ENCODE measurements at places on chromosomes 7 and 10.
A peak's percentile ranks its signal among the peaks of the same experiment; 100 is the strongest.

DNA sequence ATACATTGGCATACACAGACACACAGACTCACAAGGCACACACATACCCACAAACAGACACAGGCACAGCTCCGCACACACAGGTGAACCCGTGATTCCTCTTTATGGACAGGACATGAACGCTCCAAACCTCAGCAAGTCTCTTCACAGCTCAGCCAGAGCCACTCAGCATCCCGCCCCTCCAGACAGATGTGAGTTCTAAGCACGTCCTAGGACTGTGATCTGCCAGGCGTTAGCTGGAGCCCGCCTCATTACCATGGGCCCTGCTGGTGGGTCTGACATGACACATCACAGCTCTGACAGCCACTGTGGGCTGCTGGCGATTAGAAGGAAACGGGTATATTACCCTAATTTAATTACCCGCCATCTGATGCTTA, 176.7 kb upstream of the PPP2R2D start:
- no peak for DNase-seq

- peak; percentile 6 for DNase-seq
Observed at GRCh38 chr10:71383972-71384687, 12.6 kb upstream of the CDH23 start.

- DNase-seq, result no peak
Observed at GRCh38 chr7:136150311-136150710, 173.2 kb upstream of the MTPN start.

- no peak for DNase-seq
Observed at GRCh38 chr7:147008530-147008929, 891.9 kb downstream of the CNTNAP2 start.

- no peak for DNase-seq
Observed at GRCh38 chr7:28933846-28934320, 24.2 kb downstream of the TRIL start.

- DNase-seq, result no peak
Observed at GRCh38 chr10:78931321-78932053, 137.3 kb upstream of the ZMIZ1 start.

DNA sequence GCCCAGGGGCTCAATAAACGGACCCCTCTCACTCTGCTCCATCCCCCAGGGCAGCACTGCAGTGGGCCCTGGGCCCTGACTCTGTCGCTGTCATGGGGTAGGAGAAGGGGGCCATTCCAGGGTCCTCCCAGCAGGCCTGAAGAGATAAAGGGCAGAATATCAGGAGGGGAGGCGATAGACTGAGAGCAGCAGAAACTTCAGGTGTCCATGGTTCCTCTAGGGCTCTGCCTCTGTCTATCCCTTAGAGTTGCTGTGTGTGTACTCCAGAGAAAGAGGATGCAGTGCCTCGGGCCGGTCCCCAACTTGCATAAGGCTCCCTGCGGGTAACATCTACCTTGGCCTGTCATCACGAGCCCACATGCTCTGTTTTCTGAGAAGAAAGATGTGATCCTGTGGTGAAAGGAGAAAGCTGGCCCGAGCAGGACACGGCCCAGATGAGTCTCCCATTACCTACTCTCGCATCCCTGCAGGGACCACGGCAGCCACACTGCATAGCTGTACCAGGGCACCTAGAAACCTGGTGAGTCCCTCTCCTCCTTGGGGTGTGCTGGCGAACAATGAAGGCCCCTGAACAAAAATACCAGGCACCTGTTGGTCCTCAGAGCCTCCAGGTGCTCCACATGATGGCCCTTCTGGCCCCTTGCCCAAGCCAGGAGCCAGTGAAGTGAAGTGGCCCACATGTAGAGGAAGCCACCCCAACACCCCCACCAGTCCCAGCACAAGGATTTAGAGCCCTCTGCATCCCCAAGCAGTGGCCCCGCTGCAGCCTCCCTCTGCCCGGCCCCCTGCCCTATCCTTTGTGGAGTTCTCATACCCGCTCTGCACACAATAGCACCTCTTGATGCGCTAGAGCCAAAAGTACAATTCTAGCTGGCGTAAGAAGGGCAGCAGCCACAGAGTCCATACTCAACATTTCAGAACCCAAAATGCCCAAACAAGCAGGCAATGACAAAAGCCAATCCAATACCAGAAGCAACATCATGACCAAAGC, 106.8 kb downstream of the ARHGAP22 start:
- no peak for DNase-seq

DNA sequence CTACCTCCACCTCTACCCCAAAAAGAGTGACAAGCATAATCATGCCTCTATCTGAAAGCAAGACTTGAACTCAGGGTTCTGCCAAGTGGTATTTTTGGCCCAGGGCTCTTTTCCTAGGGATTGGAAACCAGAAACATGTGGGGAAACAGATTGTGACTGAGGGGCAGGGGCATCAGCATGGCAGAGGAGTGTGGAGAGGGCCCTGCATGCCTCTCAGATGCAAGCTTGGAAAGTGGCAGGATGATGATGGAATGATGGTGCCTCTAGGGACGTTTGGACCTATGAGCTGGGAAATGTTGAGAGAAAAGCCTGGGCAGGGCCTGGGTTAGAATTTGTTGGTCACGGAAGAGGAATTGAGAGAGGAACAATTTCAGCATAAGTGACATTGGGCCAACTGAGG, 78.4 kb upstream of the LEP start:
- no peak for DNase-seq

GRCh38 chr10:3123571-3124411, 48.8 kb downstream of the PITRM1 start:
- DNase-seq, result no peak

- DNase-seq, result peak; percentile 12
Observed at GRCh38 chr10:49700997-49701396, 21.5 kb downstream of the C10orf53 start.

DNA sequence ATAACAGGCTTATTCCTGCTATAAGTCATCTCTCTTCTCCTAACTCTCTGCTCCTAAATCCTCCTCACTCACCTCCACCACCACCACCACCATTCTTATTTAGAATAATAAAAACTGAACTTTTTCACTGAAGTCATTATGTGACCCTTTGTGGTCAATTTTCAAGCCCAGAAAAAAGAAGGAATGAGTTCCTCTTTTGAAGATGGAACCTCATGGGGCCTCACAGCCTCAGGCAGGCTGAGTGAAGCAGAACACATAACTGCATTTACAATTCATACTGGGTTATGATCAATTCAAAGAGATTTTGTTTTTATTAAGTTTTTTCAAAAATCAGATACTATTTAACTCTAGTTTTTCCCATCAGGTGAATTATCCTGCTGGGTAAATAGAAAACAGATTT, 29.8 kb downstream of the PNLIPRP3 start:
- DNase-seq, result no peak

DNA sequence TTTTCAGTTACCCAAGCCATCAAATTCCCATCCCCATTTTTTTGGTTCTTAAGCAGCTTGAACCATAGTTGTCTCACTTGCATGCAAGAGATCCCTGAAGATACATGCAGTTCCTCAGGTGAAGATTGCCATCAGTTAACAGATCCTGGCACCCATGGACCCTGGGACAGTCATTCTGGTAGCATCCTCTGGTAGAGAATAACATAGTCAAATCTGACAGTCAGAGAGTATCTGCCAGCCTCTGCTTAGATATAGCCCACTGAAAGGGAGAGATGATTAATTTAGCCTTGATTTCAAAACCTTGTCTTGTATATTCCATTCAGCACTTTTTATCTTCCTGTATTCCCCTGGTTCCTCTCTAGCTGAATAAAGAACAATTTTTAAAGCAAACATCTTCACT, 280.4 kb downstream of the KCNMA1 start:
- no peak for DNase-seq

DNA sequence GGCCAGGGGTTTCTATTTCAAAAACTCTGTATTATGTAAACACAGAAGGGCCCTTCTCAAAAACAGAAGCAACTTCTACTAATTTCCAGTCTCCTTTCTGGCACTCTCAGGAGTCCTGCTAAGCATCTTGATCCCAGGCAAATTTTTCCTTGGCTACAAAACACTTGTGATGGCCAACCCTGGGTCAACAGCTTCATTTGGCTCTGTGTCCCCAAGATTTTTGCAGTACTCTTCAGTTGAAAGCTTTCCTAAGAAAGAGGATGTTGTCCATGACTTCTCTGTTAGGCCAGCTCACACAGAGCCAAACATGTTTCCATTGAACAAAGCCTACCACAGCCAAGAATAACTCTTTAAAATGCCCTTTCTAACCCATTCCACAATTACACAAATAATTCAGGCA, 99.0 kb upstream of the EGR2 start:
- DNase-seq, result no peak

DNA sequence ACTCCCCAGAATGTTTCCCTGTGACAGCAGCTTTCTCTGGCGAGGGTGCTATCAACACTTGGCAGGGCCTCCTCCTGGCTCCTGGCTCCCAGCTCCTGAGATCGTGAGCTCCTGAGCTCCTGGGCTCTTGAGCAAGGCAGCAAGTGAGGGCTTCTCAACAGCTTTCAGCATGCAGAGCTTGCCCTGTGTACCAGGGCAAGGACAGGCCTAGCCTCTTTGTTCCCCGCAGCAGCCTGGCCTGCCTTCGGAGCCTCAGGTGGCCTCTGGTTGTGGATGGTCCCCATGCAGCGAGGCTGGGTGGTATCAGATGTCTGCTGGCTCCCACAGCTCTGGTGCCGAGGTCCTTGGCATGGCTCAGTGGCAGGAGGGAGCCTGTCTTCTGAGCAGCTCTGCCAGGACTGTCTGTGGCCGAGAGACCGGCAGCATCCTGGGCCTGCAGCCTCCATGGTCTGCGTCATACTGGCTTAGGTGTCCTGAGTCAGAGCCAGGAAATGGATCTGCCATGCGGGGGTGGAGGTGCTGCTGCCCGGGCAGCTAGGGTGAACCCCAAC, 44.2 kb downstream of the ZMIZ1 start:
- no peak for DNase-seq

DNA sequence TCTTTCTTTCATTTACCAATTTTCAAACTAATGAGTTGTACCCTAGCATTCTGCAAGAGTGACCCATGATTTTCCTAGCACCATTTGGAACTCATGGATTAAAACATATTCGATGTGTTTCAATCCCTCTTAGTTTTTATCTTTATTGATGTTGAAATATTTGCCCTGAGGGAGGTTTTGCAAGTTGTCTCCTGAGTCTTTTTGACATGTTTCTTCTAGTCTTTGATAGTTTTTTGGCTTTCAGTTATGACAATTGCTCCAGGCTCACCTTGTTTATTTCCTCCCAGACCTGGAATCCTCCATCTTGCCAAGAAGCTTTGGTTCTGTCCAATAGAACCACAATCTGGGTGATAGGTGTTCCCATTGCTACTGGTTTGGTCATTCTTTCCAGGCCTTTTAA, 327.8 kb downstream of the WDR11 start:
- no peak for DNase-seq

GRCh38 chr7:80644054-80644453, 5.6 kb downstream of the CD36 start:
- DNase-seq, result no peak

DNA sequence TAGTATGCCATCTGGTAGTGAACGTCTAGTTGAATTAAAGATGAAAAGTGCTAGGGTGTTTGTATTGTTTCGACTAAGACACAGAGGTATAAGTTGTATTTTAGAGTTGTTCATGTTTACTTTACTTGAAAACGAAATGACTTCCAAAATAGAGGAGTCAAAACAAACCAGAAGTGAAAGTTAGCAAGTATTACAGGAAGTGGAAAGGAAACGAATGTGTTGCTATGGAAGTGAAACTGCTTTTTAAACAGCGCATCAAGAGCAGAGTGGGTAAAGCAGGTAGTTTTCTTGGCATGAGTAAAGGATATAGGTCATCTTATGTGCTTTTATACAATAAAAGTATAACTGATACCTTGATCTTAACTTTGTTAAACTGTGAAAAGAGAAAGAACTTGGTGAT, 20.0 kb upstream of the GALNTL5 start:
- no peak for DNase-seq

- no peak for DNase-seq
Observed at GRCh38 chr10:78829565-78829964, 239.2 kb upstream of the ZMIZ1 start.

DNA sequence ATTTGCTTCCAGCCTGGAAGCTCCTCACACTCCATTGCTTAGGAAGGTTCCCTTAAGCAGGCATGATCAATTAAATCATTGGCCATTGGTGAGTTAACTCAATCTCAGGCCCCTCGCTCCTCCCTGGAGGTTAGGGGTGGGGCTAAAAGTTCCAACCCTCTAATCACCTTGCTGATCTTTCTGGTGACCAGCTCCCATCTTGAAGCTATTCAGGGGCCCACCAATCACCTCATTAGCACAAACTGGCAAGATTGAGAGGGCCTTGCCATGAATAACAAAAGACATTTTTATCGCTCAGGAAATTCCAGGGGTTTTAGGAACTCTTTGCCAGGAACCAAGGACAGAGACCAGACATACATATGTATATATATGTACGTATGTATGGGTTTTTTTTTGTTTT, 58.4 kb downstream of the AGK start:
- DNase-seq, result no peak

DNA sequence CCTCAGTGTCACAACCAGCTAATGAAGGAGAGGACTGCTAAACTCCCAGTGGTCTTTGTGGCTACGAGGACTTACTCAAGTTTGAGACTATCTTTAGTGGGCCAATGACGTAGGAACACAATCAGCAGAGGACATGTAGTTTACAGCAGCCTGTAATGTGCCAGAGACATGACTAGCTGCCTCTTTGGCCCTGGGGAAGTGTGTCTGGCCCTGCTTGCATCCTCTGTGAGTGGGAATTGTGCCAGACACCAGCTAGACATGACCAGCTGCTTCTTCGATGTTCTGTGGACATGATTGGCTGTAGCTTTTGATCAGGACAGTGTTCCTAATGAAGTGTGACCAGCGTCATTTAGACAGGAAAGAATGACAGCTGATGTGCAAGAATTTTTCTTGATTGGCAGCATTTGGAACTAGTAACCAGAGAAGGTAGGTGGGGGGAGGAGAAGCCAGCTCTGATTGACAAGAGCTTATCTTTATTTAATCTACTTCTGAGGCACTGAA, 141.7 kb downstream of the AUTS2 start:
- DNase-seq, result no peak

GRCh38 chr7:77293046-77293445, 93.4 kb upstream of the FGL2 start:
- no peak for DNase-seq

DNA sequence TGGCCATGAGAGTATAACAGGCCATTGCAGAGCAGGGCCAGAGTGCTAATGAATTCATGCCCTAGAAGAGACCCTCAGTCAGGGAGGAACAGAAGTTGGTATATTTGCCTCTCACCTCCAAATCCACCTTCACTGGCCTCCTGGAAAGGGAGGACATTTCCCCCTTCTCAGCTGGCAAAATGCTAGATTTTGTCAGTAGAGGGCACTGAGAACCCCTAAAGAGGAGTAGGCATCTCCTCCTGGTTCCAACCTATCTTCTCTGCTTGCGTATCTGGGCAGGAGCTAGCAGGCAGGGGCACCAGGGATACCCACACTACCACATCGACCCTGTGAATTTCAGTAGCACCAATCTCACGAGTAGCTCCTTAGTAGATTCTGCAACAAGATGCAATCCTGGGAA, 79.8 kb upstream of the GHITM start:
- no peak for DNase-seq
